Fibroblast of pulmonary artery (primary cell): ENCODE measurements at places on chromosomes 7 and 10.
A peak's percentile ranks its signal among the peaks of the same experiment; 100 is the strongest.

- peak; percentile 62 for DNase-seq
These were observed 261.2 kb downstream of the GLI3 start for GRCh38 chr7:41975849-41976248.

GRCh38 chr10:90096196-90096595 lies 394.8 kb downstream of the KIF20B start:
- no peak for DNase-seq

DNA sequence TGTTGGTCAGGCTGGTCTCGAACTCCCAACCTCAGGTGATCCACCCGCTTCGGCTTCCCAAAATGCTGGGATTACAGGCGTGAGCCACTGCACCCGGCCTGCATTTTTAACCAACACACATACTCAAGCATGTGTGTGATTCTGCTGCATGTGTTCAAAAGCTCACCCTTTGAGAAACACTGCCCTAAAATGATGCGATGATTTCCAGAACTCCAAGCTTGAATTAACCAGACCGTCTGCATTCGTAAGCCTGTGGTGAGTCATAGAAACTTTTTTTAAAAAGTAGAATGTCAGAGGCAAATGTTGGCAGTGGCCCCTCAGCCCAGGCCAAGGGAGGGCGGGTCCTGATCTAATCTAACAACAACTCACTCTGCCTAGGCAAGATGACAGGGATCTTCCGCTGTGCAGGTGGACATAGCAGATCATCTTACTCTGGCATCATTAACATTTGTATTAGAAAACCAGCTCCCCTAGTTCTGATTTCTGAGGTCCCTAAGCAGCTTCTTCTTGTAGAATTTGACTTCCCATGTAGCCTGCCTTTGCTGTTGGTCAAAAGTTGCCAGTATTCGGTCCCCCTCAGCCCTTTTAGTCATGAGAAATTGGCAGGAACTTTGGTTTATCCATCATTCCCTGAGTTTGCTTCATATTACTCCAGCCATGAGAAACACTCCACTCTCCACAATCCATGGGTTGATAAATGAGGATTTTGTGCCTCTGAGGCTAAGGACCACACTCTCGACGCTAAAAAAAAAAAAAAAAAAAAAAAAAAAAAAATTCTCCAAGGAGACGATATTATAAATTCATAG lies 190.4 kb downstream of the SKIDA1 start:
- DNase-seq, result peak; percentile 90

- peak; percentile 97 for DNase-seq
These were observed 11.4 kb downstream of the SERPINE1 start for GRCh38 chr7:101138213-101138870.

- no peak for DNase-seq
These were observed 232.9 kb upstream of the GRB10 start for GRCh38 chr7:51015581-51015980.

DNA sequence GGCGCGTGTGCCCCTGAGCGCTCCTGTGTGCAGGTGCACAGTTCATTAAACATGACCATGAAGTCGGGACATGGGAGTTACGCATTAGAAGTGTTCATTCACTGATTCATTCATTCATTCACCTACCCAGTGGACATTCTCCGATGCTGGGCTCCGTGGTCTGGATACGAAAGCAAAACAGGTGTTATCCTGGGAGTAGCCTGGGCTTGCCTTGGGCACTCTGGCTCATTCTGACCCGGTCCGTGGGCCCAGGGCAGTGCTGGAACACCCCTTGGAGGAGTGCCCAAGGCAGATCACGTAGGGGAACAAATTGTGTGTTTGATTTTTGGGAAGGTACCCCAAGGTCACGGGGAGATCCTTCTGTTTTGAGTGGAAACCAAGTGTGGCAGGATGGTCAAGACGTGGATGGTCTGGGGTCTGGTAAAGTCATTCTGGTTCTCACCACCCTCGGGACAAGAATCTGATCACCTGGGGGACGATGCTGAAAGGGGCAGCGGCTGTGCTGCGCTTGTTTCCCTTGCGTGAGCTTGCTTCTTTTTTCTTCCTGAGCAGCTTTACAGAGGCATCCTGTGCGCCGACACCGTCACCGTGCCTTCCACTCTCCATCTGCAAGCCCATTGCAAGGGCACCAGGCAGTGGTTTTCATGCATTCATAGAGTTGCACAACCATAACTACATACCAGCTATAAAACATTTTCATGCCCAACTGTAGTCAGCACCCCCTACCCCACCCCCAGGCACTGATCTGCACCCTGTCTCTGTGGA lies 10.1 kb downstream of the ELFN1 start:
- no peak for DNase-seq

DNA sequence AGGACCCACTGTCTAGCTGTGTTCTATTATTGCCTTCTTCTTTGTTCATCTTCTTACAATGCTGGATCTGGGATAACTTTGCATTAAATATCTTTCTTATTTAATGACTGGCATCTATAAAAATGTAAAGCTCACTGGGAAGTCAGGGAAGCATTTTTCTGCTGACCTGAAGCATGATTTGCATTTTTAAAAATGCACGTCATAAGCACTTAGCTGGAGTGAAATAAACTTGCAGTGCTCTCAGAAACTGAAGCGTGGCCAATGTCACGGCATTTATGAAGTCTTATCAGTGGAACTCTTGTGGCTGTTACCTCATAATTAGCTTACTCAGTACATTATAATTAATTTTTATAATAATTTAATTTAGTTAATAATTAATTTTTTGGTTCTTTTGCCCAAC lies 59.1 kb downstream of the FRMD4A start:
- no peak for DNase-seq

DNA sequence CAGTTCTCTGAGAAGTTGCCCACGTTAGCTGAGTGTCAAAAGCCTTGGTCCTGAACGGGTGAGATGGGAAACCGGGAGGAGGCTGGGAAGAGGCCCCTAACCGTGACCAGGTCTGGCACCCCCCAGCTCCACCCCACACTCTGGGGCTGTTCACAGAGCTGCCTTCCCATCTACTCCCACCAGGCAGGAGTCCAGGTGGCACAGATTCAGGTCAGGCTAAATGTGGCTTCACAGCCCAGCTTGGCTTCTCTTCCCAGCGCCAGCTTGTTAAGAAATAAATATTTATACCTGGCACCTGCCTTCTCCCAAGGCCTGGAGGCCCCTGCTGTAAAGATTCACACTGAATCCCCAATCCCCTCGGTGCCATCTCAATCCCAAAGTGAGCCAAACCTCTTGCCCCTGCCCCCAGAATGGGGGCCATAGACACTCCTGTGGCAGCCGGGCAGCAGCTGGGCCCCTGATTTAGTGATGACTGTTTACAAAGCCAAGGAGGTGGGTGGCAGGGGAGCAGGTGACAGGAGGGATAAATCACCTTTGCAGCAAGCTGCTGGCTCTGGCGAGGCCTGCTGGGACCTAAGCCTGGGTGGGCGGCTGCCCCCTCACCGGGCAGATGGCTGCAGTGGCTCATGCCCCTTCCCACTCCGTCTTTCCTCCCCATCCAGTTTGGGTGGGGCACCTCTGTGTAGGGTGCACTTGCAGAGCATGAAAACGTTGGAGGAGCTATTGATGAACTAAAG lies 72.5 kb downstream of the GOLGA7B start:
- no peak for DNase-seq

GRCh38 chr7:81264116-81264515 lies 345.3 kb upstream of the SEMA3C start:
- peak; percentile 27 for DNase-seq

GRCh38 chr10:114539623-114540022 lies 118.5 kb downstream of the ABLIM1 start:
- no peak for DNase-seq

DNA sequence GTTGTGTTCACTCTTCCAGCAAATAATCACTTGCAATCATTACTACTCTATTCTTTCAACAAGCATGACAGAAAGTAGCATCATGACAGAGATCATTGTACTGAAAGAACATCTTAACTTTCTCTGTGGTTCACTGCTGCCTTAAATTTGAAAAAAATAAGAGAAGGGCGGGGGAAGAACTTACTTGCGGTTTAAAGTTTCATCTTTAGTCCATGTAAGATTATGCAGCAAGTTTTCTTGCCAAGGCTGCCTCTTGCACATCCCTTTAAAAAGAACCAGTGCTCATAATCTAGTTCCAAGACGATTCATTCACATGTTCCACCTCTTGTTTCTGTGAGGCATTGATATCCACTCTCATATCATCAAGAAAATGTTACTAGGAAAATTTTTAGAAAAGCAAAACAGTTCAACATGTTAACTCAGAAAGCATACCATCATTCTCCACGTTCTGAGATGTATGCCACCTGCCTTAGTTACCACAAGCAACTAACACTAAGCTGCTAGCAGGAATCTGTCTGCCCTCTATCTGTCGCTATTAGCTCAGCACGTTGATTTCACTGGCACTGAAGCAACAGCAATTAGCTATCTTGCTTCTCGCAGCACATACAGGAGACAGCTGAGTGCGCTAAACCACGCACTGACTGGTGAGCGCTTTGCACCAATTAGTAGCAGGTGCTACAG lies at the start of gene PCDH15:
TSS of gene PCDH15 (minus strand) at position 491 of the 681 bp plus-strand sequence. CDS start 136,969 bp downstream, outside the sequence.
- DNase-seq, result peak; percentile 24

DNA sequence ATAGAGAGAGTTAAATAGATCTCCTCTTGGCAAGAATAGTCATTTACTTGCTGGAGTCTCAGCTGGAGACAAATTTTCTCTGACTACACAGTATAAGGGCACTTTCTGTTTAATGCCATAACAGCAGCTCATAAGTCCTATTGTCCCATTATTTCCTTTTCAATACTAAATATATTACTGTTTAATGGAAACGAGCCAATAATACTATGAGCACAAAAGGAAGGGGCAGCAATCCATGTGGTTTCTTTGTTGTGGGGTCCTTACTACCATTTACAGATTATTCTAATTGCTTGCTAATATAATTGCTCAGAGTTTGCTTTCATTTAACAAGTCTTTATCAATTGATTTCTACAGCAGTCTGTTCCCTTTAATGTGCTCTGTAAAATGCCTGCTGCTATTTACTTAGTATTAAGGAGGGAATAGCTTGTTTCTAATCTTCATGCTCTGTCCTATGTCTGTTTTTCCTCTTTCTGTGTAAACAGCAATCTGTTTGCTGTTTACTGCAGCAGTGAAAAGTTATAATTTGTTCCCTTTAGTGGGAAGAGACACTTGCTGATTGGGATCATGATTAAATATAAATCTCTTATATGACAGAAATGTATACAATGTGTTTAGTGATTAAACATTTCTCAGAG lies 296.2 kb upstream of the SMIM30 start:
- no peak for DNase-seq

DNA sequence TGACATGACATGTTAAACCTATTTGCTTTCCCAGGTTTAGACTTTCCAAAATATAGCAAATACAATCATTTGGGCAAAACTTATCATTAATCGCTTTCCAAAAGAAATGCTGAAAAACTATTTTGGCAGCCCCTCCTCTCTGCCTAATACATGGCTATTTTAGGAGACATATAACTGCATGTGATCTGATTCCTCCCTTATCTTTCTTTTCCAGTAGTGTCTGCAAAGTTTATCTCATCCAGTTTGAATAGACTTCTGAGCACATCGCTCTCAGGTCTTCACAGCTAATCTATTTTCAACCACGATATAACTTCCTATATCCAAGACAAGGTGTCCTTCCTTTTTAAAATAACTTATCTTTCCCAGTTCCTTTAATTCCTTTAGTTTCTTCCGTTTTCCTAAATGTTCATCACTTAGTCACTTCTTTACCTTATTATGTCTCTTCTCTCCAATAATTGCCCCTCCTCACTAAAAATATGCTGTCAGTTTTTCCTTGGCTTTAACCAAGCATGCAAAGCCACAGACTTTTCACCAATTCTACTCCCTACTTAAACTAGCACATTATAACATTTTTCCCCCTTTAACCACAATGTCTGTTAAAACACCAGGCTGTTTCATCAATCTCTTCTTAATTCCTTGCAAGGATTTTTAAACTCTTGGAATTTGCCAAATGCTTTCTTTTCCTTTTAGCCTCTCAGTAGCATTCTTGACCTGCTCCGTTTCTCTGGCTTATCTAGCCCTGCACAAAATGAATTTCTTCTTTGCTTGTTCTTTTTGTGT lies 24.4 kb downstream of the GNG11 start:
- no peak for DNase-seq

DNA sequence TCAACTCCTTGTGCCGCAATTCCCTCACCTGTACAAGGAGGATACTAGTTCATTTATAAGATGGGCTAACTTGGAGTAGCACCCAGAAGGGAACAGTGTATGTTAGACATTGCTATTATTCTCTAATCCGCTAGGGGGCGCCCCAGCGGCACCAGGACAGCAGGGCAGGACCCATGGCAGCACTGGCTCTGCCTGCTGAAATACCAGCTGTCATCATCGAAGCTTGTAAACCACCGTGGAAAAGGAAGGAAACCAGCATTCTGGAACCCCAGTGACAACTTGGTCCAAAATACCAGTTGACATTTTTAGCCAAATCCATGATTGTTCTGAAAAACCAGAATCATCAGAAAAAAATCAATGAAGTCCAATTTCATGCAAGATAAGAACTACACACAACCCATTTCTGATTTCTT lies 134.4 kb downstream of the ITGA8 start:
- DNase-seq, result peak; percentile 59

- no peak for DNase-seq
These were observed 1211.3 kb downstream of the REEP3 start for GRCh38 chr10:64732372-64732957.

DNA sequence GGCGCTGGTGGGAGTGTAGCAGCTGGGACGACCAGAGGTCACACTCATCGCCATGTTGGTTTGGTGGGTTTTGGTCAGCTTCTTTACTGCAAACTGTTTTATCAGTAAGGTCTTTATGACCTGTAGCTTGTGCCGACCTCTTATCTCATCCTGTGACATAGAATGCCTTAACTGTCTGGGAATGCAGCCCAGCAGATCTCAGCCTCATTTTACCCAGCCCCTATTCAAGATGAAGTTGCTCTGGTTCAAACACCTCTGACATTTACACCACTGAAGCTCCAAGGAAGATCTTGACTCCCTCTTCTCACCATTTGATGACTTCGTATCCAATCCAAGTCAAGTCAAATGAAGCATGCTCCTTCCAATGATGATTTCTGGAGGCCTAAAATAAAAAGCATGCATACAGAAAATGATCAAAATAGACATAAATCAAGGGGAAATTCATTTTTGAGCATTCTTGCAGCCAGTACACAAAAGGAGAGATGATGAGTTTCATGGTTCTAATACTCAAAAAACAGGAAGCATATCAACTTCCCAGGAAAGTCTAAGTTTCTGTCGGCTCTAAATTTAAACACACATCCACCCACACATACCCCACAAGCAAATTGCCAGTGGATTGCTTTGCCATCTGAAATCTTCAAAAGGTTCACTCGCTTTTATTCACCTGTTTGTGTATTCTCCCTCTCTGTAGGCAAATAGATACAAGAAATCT lies 2.4 kb upstream of the PSMG3 start:
- no peak for DNase-seq

DNA sequence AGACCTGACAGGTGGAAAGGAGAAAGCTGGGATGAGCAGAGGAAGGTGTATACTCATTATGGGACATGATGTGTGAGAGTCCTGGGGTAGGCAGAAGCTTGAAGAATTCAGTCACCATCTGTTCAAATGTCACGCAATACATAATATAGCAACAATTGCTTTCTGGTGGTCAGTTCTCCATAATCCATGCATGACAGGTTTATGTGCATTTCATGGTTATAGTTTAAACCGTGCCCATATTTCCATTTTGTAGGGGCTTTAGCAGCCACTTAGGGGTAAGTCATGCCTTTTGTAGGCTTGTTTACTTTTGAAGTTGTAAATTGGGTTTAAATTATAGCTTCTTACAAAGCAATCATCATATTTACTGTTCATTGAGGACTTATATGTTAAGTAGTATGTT lies 158.8 kb downstream of the NXPH1 start:
- no peak for DNase-seq
